ENCODE measurements at places on chromosomes 5 and 9.

GRCh38 chr5:81751836-81752643, 1.1 kb upstream of the SSBP2 start:
- no peaks in the 10 kb centered on the region for H3K36me3 ChIP-seq
- peak overlapping the region; percentile 56 for H3K4me3 ChIP-seq
- H3K27me3 ChIP-seq: no peaks in the 10 kb centered on the region
- peak; percentile 75 for DNase-seq
- peaks cover 75% of the 10 kb centered on the region for H3K4me1 ChIP-seq

- no peaks in the 10 kb centered on the region for H3K36me3 ChIP-seq
- no peaks in the 10 kb centered on the region for H3K4me1 ChIP-seq
- no peak overlapping the region for H3K4me3 ChIP-seq
- H3K27me3 ChIP-seq: no peaks in the 10 kb centered on the region
Measured at GRCh38 chr5:151285683-151286082, 17.9 kb downstream of the SLC36A3 start.

DNA sequence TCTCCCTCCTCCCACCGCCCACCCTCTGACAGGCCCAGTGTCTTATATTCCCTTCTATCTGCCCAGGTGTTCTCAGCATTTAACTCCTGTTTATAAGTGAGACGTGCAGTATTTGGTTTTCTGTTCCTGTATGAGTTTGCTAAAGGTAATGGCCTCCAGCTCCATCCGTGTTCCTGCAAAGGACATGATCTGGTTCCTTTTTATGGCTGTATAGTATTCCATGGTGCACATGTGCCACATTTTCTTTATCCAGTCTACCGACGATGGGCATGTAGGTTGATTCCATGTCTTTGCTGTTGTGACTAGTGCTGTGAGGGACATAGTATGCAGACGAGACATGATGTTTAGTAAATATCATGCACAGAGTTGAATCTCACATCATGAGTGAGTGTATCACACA, 7.0 kb upstream of the SLC6A19 start:
- H3K4me1 ChIP-seq: no peaks in the 10 kb centered on the region
- H3K27me3 ChIP-seq: peaks cover 11% of the 10 kb centered on the region
- DNase-seq: no peak
- H3K27ac ChIP-seq: no peak overlapping the region
- no peak overlapping the region for H3K4me3 ChIP-seq
- H3K36me3 ChIP-seq: no peaks in the 10 kb centered on the region

- no peak for DNase-seq
- no peaks in the 10 kb centered on the region for H3K27me3 ChIP-seq
- H3K4me3 ChIP-seq: no peak overlapping the region
- H3K36me3 ChIP-seq: no peaks in the 10 kb centered on the region
Measured at GRCh38 chr9:5838884-5839571, 6.1 kb upstream of the ERMP1 start.

GRCh38 chr9:132412089-132412488, 2.1 kb downstream of the CFAP77 start:
- peaks cover 24% of the 10 kb centered on the region for H3K4me1 ChIP-seq
- peaks cover 88% of the 10 kb centered on the region for H3K27me3 ChIP-seq
- H3K4me3 ChIP-seq: no peak overlapping the region
- no peaks in the 10 kb centered on the region for H3K36me3 ChIP-seq

DNA sequence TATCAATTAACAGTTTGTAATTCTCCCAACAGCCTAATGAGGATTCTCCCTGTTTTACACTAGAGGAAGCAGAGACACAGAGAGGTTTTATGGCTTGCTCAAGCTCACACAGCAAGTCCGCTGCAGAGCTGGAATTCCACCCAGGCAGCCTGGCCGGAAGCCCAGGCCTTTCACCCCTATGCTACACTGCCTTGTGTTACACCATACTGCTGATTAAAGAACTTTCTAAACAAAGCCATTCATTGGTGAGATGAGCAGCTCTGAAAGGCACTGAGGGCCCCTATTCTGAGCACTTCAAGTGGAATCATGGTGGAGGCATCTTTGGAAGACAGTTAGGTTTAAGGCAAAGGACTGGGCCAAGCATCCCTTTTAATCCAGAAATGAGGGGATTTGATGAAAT, 14.7 kb upstream of the LARP1 start:
- H3K36me3 ChIP-seq: no peaks in the 10 kb centered on the region
- H3K4me1 ChIP-seq: peaks cover 17% of the 10 kb centered on the region
- H3K27ac ChIP-seq: peak overlapping the region; percentile 80
- no peaks in the 10 kb centered on the region for H3K27me3 ChIP-seq
- H3K4me3 ChIP-seq: no peak overlapping the region
- peak; percentile 52 for DNase-seq

Measured in neural progenitor cell (in vitro differentiated cells).